ENCODE measurements at places on chromosomes 13 and 19.
A peak's percentile ranks its signal among the peaks of the same experiment; 100 is the strongest.

DNA sequence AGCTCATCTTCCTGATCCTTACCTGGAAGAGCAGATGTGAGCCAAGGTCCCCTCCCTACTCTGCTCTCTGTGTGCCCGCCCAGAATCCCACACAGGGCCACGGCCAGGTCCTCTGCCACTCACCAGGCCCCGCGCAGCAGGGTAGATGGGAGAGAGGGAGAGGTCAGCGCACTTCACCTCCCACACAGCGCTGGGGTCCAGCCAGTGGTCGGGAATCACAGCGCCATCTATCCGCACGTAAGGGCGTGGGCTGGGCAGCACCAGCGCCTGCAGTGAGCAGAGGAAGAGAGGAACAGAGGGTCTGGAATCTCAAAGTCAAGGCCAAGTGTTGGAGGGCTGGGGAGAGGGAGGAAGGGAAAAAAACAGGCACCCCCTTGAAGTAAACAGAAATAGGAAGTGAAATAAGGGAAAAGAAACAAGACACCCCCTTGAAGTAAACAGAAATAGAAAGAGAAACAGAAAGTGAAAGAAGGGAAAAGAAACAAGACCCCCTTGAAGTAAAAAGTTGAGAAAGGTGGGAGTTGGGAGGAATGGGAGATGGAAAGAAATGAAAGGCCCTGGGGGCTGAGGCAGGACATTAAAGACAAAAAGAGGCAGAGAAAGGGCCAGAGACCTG is 7.0 kb upstream of the PLA2G4C start:
- no peak for DNase-seq

- no peak for DNase-seq
Observed at GRCh38 chr13:36764957-36765356, 54.1 kb upstream of the RFXAP start.

DNA sequence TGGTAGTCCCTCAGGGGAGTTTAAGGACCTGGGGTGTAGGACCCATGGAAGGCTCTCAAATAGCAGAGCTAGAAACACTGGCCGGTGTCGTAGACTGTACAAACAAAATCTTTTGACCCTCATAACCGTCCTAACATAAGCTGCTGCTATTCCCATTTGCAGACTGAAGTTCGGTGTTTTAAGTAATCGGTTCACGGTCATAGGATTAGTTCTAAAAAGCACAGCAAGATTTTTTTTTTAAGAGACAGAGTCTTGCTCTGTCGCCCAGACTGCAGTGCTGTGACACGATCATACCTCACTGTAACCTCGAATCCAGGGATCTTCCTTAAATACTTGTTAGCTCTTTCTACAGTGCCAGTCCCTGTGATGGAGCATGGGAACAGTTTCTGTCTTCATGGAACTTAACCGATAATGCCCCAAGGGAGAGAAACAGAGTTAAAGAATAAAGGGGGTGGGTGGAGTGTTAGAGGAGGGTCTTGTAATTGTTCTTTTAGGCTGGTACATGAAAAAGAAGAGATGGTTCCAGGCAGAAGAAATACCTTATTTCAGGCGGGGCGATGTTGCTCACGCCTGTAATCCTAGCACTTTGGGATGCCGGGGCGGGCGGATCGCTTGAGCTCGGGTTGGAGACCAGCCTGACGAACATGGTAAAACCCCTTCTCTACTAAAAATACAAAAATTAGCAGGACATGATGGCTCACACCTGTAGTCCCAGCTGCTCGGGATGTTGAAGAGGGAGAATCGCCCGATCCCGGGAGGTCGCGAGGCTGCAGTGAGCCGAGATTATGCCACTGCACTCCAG is 475 bp upstream of the ZC3H4 start:
- no peak for DNase-seq

DNA sequence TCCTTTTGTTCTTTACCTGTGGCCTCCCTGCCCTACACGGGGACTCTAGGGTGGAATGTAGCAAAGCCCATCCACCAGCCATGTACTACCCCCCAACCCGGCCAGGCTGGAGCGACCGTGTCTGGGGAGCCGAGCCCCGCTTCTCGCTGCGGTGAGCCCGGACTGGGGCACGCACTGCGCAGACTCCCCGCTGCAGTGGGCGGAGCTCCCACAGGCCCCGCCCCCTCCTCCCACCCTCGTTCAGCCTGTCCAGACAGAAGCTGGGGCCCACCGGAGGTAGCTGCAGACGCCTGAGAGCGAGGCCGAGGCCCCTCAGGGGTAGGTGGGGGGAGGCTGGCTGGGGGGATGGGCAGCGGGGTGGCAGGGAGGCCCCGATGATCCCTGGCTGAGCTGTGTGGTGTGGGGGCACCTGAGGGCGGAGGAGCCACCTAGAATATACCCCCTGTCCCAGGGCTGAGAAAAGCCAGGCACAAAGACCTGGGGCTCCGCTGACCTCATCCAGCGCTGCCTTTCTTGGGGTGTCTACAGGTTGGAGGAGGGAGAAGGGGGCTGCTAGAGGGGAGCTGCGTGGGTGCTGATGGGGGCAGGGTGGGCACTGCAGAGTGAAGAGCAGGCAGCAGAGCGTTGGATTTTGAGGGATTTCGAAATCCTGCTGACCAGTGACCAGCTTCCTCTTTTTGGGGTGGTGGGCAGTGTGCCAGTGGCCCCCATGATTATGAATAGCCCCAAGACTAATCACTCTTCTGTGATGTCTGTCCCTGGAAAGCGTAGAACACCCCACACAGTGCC is 17.3 kb downstream of the PLD3 start:
- DNase-seq = peak; percentile 16

GRCh38 chr19:31592456-31592855 is 243.2 kb upstream of the TSHZ3 start:
- DNase-seq = no peak

Data from stimulated activated CD4-positive, alpha-beta T cell treated with anti-CD3 and anti-CD28 coated beads, Interleukin-2, amount 100 ng/mL, for 4 hours (primary cell).